Osteocyte (in vitro differentiated cells): ENCODE measurements at places on chromosomes 5 and 9. TPM values are rescaled to one million over a fixed set of nuclear protein-coding genes. Genes with fewer than 3 reads are reported as not detected.

DNA sequence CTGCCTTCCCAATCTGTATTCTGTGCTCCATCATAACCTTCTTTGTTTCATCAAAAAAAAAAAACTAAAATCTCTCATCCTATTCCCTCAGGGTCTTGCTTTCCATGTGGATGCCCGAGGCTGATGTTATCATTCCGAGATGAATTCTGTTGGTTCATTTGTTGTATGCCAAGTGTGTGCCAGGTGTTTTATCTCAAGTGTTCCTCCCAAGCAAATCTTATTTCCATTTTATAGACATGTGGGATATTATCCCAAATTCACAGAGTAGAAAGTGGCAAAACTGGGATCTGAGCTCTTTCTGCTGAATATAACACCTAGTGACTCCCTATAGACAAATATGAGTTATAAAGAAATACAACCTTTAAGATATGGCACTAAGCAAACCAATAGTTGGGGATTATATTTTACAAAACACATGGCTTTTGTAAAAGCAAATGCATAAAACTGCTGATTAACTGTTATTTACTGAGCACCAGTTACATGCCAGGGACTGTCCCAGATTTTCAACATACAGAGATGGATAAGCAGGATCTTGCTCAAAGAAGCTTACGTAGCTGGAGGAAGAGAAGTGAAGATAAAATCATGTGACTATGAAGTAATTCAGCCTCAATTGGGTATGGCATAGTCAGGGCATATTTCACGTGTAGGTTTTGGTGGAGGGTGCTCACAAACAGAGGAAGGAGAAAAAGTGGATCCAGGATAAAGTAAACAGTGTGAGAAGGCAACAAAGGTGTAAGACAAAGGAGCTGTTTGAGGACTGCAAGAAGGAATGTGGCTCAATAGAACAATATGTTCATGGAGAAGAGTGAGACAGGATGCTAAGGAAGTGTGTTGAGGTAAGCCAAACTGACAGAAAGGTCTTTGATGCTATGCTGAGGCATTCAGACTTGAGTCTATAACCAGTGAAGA lies 143.3 kb upstream of the ADAMTSL1 start:
- H3K4me1 ChIP-seq = peaks cover 22% of the 10 kb centered on the region
- peaks cover 5% of the 10 kb centered on the region for H3K27me3 ChIP-seq
- no peak for DNase-seq
- no peak overlapping the region for H3K27ac ChIP-seq

DNA sequence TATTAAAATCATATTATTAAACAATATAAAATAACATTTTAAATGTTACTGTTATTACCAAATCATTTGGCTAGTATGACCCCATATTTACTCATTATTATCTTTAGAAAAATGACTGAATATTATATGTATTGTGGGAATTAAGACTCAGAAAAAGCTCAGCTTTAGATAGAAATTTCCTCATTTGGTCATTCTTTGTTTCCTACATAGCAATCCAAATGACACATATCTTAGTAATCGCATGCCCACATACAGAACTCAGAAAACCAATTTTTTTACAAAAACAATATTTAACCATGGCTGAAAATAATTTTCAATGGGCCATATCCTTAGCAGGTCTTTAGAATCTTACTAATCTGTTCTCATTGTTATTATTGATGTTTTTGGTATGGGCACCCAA lies 53.8 kb upstream of the TSLP start:
- H3K27me3 ChIP-seq = peaks cover 6% of the 10 kb centered on the region
- no peak overlapping the region for H3K27ac ChIP-seq
- no peak overlapping the region for H3K4me3 ChIP-seq
- no peaks in the 10 kb centered on the region for H3K36me3 ChIP-seq

GRCh38 chr5:94025788-94026473 lies 284.5 kb upstream of the POU5F2 start:
- DNase-seq = no peak
- H3K27me3 ChIP-seq = no peaks in the 10 kb centered on the region
- H3K27ac ChIP-seq = no peak overlapping the region
- peaks cover 4% of the 10 kb centered on the region for H3K36me3 ChIP-seq
- peaks cover 1% of the 10 kb centered on the region for H3K4me1 ChIP-seq

GRCh38 chr5:78221964-78222451 lies 72.5 kb downstream of the AP3B1 start:
- no peaks in the 10 kb centered on the region for H3K27me3 ChIP-seq
- H3K4me1 ChIP-seq = no peaks in the 10 kb centered on the region
- no peak for DNase-seq
- no peak overlapping the region for H3K4me3 ChIP-seq
- peaks cover 56% of the 10 kb centered on the region for H3K36me3 ChIP-seq

The ZNF883 gene
- total RNA-seq = 6.4 and 7.3 TPM in 2 replicates
